Esophagus squamous epithelium (tissue), 5 donors: ENCODE measurements at places on chromosomes 4 and X. TPM values are rescaled to one million over a fixed set of nuclear protein-coding genes. Genes with fewer than 3 reads are reported as not detected.

FHDC1 gene
- total RNA-seq = 11.7 TPM

CLDN22 gene
- total RNA-seq = not detected

DNA sequence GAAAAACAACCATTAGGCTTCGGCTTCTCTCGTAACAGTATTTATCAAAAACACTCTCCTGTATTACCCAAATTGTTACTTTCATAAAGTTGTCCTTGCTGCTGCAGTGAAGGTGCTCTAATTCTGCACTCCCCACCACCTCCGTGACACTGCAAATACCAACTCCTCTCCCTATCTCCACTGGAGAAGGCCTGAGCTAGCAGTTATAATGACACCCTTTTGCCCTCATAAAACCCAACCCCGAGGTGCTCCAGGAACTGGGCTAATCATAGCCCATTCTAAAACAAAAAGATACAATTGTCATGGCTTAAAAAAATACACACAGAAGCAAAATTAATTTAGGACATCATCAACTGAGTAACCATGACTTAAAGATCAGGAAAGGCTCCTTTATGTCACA is 59.2 kb downstream of the MAP7D2 start:
- DNase-seq = no peak

GRCh38 chr4:158428242-158428641 is 93.4 kb upstream of the RXFP1 start:
- DNase-seq = no peak

DNA sequence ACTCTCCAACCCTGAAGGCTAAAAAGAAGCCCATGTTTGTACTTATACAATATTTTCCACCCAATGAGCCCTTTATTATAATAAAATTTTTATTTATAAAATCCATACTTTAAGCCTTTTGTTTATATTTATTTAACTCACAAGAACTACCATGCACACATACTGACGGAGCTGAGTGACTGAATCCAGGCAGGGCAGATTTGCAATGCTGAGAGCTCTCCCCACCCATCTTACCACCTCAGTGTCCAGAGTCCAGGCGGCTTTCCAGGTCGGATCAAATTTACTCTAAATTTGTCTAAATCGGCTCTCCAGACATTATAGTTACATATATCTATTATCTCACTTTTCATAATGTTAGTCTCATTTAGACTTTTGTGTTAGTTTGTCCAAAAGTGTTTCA is 74.1 kb downstream of the ARHGAP10 start:
- DNase-seq = no peak

DNA sequence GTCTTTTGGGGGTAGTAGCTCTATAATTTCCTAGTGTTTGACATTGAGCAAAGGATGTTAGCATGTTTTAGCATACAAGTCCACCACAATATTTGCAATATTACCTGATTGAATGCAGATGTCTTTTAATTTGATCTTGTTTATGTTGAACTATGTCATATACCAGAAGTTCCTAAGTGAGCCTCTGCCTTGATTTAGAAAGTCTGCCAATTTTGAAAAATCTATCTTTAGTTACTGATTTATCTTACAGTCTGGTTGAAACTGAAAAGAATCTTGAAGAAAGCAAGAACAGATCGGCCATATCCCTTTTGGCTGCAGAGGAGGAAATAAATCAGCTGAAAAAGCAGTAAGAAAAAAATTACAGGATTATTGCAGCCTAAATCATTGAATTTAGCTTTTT is 18.5 kb downstream of the SPATA18 start:
- no peak for DNase-seq

DNA sequence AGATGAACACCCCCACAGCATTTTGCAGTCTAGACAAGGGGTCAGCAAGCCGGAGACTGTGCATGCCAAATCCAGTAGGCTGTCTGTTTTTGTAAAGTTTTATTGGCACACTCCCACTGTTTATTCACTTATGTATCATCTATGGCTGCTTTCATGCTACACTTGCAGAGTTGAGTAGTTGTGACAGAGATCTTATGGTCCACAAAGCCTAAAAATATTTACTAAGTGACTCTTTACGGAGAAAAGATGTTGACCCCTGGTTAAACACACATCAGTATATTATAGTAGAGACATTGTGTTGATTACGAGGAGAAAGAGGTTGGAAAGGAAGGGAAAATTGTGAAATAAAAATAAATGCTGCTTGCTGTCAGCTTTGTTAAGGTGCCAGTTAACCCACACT is 2.2 kb upstream of the LHFPL1 start:
- DNase-seq = no peak

- no peak for DNase-seq
Observed at GRCh38 chr4:138898282-138898681, 117.3 kb upstream of the NOCT start.
